Stimulated activated CD8-positive, alpha-beta memory T cell treated with anti-CD3 and anti-CD28 coated beads, Interleukin-2, amount 100 ng/mL, for 48 hours (primary cell): ENCODE measurements at places on chromosomes 4 and X.

- no peak for DNase-seq
Measured at GRCh38 chrX:74171465-74171864, 132.5 kb upstream of the ZCCHC13 start.

- DNase-seq = no peak
Measured at GRCh38 chrX:50876551-50876950, 34.0 kb upstream of the BMP15 start.

GRCh38 chr4:175424111-175424510 is 388.0 kb downstream of the GPM6A start:
- no peak for DNase-seq

DNA sequence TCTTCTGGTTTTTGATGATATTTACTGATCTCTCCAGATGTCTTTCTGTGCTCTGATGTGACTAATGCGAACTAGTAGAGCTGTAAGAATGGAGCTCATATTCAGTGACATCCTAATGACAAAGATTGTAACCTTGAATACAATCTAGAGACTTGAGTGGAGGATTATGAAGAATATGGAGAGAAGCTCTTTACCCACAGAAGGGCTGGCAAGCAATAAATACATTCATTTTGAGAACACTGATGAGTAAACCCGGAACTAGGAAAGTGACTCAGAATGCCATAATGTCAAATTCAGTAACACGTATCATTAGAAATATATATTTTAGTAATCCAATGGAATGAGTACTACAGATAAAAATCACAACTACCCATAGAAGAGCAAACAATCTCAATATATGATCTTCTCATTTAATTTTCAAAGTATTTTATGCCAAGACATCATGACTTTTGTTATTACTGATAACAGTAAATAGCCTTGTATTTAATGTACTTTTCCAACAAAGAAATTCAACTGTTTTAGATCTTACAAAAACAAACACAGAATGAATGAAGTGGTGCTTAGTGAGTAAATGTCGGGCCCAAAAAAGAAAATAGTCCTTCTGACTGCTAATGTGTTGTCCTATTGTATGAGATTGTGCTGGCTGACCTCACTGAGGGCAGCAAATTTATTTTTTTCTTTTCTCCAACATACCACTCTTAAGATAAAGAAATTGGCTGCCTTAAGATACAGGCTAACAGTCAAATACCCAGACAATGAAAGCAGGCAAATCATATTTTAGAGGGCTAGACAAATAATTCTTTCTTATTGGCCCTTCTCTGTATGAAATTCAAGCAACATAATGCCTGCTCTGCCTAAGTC is 49.2 kb upstream of the HDAC8 start:
- no peak for DNase-seq

- DNase-seq = no peak
Measured at GRCh38 chr4:60737858-60738257, 462.3 kb upstream of the ADGRL3 start.

DNA sequence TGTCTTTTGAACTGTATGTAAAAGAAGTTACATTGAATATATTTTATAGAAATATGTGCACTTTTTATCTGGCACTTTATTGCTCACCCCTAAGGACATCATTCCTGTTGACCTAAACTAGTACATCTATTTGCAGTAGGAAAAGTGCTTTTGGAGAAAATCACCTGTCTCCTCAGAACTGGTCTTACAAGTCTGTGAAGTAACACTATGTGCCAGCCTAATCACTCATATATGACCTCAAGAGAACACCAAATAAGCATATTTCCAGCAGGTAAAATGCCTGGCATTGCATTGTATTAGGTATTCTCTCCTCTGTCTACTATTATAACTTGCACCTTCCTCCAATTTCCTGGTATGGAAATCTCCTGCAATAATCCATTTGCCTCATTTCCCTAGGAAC is 4.0 kb upstream of the GASK1B start:
- DNase-seq = no peak

GRCh38 chr4:92825256-92825655 is 521.5 kb downstream of the GRID2 start:
- no peak for DNase-seq

DNA sequence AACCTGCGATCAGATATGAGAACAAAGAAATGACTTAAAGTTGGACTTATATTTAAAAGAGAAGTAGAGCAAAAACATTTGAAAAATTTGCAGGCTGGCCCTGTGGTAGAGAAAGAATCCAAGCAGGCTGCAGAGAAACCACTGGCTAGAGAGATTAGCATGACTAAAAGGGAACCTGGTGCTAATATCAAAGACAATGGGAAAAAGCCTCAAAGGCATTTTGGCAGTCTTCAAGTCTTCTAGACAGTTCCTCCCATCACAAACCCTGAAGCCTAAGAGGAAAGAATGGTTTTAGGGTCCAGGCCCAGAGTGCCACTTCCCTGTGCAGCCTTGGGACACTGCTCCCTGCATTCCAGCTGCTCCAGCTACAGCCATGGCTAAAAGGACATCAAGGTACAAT is 33.4 kb downstream of the KCTD8 start:
- DNase-seq = no peak
